MV-4-11 (cell line): ENCODE measurements at places on chromosomes 6 and 20.

- peak; percentile 67 for DNase-seq
Measured at GRCh38 chr6:6872459-6873344, 235.1 kb upstream of the RREB1 start.

- no peak for DNase-seq
Measured at GRCh38 chr6:152750694-152751093, at the start of gene VIP. Gene VIP (plus strand): TSS chr6:152750797. CDS start chr6:152752178, 1,381 bp downstream.

DNA sequence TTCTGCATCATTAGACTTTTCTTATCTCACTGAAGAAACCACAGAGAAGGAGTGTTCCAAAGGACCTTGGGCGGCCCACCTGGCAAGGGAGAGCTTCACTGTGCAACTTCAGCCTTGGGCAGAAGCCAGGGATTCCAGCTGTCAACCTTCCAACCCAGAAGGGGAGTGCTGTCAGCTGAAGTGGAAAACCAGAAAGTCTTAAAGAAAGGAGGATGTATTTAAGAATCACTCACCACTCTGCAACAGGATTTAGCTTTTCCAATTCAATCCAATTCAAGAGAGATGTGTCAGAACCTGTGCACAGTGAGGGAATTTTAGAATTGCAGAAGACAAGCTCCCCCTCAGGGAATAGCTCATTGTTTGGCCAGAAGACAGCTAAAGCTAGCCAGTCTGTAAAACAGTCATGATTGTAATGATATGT, 553.7 kb downstream of the CD83 start:
- no peak for DNase-seq

DNA sequence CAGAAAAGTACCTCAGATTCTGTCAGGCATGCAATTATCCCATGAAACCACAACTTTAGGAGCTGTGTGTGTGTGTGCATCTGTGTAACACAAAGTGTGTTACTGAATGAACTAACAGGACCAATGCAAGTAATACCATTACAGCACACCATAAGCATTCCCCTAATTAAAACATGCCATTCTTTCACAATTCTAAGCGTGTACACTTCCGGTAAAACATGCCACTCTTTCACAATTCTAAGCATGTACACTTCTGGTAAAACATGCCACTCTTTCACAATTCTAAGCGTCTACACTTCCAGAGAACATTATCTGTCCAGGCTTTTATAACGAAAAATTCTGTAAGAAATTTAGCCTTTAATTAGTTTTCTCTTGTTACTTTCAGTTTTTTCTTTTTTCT, 238.2 kb downstream of the GMDS start:
- peak; percentile 69 for DNase-seq

GRCh38 chr6:166910601-166911000, 45.7 kb downstream of the RNASET2 start:
- peak; percentile 21 for DNase-seq

GRCh38 chr20:41095110-41095969, 42.0 kb upstream of the PLCG1 start:
- peak; percentile 52 for DNase-seq

GRCh38 chr6:110095935-110096334, 83.5 kb downstream of the WASF1 start:
- DNase-seq: no peak

DNA sequence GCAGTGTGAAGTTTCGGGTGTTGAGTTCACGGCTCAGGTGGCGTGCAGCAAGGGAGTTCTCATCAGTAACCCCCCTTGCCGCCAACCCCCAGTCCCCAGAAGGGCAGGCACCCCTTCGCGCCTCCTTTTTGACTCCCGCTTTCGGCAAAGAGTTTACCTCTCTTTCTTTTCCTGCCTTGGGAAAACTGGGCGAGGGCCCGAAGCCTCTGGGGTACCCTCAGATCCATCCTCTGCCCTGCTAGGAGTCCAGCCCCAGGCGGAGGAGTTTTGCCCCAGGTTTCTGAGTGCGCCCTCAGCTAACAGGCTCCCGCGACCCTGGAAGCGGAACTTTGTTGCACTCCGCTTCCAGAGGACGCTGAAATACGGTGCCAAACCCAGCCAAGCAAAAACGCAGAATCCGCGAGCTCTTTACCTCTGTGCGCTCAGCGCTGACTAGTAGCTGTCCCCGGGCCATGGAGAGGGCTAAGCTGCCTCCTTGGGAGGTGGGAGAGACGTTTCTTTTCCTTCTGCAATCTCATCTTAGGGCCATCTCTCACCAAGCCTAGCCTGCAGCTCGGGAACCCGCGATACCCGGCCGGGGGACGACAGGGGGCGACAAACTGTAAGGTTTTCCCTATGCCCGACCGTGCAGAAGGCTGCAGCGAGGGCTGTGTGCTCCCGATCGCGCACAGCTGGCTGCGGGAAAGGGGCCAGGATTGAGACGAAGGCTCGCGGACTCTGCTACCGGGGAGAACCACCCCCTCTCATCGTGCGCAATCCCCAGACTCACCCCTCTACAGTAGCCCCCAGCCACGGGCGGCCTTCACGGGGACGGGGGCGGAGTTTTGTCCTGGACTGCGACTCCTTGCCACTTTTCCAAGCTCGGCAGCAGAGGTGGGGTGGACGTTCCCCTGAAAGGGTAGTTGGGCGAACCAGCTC, 2.7 kb upstream of the PAX1 start:
- peak; percentile 4 for DNase-seq

DNA sequence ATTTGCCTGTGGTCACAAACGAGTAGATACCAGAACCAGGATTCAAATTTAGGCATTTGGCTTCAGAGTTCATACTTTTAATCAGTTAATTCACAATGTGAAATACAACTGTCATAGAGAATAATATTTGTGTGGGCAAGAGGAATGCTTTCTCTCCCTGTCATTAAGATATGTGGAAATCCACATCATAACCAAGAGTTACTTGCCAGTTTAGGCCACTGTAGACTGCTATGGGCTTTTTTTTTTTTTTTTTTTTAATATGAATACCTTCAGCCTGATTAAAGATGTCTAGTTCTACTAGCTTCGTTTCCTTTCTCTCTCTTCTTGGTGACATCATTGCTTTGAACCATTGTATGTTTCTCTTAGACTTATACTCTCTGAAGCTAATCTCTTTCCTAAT, 244.9 kb downstream of the ZFAND3 start:
- no peak for DNase-seq

- DNase-seq: no peak
Measured at GRCh38 chr6:15781890-15782289, 119.1 kb upstream of the DTNBP1 start.

DNA sequence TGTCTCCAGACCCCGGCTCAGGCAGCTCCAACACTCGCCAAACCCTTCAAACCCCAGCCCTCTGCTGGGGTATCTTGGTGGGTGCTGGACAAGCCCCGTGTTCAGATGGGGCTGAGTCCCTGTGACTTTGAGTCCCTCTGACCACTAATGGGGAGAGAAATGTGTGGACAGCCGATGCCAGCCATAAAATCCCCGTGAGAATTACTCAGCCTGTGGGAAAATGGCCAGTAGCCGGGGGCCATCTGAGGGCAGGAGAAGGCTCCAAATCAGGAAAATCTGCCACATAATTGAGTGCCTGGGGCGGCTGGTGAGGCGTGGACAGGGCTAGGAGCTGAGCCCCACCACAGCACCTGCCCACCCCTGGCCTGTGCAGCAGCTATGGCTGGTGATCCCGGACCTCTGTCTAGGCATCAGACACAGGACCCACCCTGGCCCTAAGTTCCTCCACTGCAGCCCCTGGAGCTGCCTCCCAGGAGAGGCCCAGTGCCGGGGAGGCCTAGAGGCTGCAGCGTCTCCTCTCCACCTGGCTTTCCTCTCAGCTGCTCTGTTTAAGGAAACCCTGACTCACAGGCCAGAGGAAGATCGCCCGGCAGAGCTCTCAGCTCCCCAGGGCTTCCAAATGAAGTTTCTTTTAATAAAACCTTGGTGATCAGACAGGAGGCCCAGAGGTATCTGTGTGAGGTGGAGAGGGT, 53.7 kb upstream of the SLCO4A1 start:
- no peak for DNase-seq

- no peak for DNase-seq
Measured at GRCh38 chr6:126372626-126373025, 32.7 kb downstream of the CENPW start.

- no peak for DNase-seq
Measured at GRCh38 chr20:47878601-47879027, 93.3 kb upstream of the SULF2 start.

DNA sequence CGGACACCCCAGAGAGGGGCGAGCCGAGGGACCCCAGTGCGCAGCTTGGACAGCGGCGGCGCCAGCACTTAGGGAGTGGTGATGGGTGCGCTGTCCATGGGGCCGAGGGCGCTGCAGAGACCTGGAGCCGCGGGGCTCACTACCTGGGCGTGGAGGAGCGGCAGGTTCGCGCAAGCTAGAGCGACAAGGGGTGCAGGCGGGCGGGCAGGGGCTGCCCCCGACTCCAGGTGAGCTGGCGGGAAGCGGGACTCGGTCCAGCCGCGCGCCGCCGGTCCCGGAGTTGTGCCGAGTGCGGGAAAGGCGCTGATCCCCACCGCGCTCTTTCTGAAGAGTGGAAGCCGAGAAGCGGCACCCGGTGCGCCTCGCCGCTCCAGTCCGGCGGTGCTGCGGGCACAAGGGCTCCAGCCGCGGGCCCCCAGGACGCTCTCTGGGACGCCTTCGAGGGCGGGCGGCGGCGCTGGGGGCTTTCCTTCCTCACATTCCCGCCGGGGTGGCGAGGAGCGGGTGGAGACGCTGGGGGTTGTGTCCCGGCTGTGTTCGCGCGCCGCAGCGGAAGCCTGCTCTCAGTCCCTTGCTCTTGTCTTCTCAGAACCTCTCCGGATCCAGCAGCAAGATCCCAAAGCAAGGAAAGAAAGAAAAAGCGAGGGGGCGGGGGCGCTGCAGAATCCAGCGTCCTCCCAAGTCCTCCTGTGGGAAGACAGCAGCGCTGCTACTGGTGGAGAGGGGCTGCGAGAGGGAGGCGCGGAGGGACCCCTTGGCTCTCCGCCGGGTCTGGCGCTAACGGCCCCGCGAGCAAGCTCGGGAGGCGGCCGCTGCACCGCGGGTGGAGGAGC, at the start of gene B3GAT2:
Gene B3GAT2, minus strand, starts transcription at position 610 of the 833 bp plus-strand sequence. CDS start 631 bp downstream, outside the sequence.
- DNase-seq: no peak

GRCh38 chr6:33297406-33297955, 1.3 kb downstream of the RGL2 start:
- DNase-seq: peak; percentile 22

DNA sequence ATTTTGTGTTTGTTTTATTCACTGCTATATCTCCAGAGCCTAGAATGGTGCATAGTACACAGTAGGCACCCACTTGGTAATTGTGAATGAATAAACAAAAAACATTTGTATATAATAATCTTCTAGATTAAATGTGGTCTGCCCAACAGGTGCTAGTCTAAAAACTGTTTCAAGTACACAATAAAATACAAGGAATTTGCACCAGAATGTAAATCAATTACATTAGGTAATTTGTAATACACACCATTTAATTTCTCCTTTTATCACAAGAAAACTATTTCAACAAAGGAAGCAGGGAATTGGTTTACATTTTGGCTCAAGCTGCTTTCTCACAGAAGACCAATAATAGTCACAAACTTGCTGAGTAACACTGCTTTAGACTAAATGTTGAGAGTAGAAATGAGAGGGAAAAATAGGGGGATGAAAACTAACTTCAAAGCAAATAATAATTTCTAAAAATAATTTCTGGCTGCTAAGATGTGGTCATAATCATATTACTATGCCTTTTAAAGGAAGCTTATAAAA, 22.1 kb downstream of the RUNX2 start:
- no peak for DNase-seq

- DNase-seq: no peak
Measured at GRCh38 chr20:22931653-22932608, 103.2 kb upstream of the SSTR4 start.

DNA sequence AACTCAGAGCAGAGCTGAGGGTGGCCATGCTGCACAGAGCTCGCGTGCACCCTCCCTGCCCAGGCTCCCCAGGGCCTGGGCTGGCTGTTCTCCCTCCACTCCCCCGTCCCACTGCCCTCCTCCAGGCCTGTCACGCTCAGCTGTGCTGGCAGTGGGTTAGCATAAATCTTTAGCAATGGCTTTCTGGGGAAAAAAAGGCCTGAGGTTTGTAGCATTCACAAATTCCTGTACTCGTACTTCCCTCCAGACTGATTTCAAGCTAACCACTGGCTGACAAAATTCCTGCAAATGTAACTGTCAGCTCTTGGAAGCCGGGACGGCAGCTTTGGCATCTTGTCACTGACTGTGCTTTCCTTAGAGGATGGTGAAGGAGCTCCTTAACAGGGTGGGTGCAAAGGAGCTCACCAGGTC, 22.3 kb upstream of the SMOC2 start:
- no peak for DNase-seq

DNA sequence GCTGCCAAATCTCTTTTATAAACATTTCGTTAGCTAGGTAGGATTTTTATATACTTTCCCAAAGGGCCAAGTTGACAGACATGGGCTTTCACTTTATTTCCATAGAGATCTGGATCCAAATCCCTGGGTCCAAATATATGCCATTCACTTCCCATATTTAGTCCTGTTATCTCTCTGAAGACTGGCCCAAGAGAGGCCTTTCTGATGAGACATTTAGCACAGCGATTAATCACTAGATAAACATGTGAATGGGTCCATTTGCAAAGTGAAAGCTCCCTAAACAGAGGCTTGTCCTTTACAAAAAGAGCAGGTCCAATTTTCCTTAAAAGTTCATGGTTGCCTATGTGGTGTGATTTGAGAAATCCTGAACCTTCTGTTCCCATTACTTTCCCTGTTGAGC, 132.6 kb downstream of the TRMT11 start:
- no peak for DNase-seq

DNA sequence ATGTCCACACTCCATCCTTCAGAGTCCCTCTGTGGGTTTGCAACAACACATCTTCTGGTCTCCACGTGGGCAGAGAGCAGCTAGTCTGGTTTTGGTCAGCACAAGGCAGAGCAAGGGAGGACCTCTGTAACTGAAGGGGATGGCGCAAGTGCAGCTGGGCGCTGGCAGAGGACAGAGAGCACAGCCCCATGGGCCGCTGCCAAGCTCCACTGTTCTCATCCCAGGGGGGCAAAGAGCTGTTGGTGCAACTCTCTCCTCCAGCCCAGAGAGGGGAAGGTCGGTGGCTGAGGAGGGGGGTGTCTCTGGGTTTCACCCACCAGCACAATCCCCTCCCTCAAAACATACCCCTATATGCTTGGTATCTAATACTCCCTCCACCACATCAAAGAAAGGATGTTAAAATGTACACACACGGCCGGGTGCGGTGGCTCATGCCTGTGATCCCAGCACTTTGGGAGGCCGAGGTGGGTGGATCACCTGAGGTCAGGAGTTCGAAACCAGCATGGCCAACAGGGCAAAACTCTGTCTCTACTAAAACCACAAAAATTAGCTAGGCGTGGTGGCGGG, 9.1 kb downstream of the ATP9A start:
- no peak for DNase-seq
